CD4-positive, alpha-beta T cell treated with Interleukin-6 at 100 ng/mL for 8 hours (primary cell): ENCODE measurements at places on chromosomes 11 and 22.

- no peak for DNase-seq
Observed at GRCh38 chr22:31897842-31898805, 46.2 kb upstream of the YWHAH start.

DNA sequence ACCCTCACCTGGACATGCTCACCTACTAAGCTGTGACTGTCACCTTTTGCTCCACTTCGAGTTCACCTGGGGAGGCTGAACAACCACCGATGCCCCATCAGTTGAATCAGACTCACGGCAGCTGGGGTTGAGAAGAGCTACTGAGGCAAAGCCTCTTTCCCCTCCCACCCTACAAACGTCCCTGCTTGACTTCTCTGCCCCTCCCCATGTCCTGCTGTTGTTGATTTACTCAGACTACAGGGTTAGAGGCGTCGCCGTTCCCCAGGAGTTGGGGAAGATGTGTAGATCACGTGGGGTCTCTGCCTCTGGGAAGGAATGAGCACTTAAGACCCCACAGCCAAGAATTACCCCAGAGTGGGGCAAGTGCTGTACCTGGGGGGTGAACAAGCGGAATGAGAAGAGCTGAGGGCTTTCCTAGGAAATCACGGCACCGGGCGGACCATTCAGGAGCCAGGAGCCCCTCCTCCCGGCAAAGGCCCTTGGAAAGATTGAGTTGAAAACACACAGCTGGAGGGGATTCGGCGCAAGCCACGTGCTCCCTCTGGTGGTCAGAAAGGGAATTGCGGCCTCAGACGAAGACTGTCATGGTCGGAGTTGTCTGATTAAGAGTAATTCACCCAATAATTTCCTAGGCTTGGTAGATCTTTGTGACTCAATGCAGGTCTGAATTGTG lies 7.0 kb downstream of the FXYD2 start:
- peak; percentile 82 for DNase-seq

DNA sequence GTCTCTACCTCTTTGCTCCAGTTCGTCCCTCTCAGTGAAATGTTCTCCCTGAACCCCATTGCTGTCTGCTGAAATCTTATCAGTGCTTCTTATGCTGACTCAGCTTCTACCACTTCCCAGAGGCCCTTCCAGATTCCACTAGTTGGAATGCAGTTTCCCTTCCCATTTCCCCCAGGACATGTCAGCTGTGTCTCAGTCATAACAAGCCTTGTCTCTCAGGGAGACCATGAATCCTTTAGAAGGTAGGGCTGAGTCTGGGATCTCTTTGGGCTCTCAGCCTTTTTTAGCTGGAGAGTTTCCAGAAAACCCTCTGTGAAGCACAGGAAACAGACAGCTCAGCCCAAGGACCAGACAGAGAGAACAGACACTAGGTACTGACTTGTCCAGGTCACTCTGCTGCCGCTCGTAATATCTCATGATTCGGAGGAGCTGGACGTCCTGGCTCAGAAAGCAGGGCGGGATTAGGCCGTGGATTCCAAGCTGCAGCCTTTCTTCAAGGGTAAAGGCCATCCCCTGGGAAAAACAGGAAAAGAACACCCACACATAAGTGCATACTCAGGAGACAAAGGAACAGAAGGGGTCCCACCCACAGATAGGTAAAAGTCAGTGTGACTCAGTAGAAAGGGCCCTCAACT lies 113.0 kb downstream of the ME3 start:
- no peak for DNase-seq

DNA sequence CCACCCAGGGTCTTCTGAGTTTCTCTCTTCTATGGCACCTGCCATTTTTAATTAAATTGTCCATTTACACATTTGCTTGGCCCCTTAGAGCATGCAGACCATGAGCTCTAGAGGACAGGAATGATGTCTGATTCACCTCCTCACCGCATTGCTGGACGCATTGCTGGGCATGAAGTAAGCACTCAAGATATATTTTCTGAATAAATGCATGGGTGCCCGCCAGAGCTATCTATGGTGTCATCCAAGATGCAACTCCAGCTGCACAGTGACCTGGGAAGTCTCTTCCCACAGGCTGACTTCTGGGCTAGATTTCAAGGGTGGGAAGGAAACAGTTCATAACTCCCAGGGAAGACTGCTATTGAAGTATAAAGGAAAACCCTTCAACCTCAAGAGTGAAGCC lies 66.6 kb upstream of the ASPHD2 start:
- no peak for DNase-seq

GRCh38 chr11:58165504-58166106 lies 23.3 kb upstream of the OR9Q2 start:
- DNase-seq, result no peak

GRCh38 chr11:10758957-10759356 lies 7.9 kb downstream of the CTR9 start:
- no peak for DNase-seq

DNA sequence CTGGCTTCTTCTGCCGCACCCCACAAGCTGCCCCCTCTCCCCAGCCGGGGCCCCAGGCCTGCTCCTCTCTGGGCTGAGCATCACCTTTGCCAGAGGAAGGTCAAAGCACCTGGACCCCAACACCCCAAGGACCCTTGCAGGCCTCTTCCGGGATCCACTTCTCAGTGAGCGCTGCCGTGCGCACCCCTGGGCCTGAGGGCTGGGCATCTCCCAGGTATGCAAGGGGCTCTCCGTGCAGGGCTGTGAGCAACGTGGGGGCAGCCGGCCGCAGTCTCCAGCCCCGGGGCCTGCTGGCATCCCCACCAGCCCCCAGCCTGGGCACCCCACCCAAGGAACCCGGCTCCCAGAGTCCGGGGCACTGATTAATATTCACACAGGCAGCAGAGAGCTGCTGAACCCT lies 64.0 kb downstream of the BRD1 start:
- no peak for DNase-seq

DNA sequence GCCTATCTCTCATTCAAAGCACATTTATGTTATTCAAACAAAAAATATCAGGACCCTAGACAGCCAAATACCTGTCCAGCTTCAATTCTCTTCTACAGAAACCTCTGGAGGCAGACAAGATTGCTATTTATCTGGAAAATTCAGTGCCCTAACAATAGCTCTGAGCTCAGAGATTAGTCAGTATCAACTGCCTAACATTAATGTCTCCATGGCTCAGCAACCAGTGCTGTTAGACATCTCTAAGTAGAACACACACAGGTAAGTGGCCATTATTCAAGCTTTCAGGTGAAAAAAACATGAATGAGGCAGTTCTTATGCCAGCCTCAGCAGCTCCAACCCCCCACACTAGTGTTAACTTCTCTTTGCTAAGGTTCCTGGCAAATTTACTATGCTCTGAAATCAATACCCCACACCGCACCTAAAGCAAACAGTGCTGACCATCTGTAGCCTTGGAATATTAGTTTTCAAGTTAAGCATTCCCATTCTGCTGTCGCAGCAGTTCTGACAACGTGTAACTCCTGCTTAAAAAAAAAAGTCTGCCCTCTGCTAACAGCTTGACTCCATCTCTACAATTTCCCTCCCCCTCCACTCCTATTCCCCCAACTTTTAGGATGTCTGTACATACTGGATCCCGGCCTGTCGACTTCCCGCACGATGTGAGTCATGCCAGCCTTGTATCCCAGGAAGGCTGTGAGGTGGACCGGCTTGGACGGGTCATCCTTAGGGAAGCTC lies 1.5 kb downstream of the RPL3 start:
- no peak for DNase-seq

GRCh38 chr22:24938741-24939341 lies 7.7 kb downstream of the LHFPL7 start:
- DNase-seq, result peak; percentile 46
